ENCODE measurements at places on chromosomes 6 and 20. TPM values are rescaled to one million over a fixed set of nuclear protein-coding genes. Genes with fewer than 3 reads are reported as not detected.
A peak's percentile ranks its signal among the peaks of the same experiment; 100 is the strongest.

TRIM31 gene
- not detected for total RNA-seq

BTBD3 gene
- total RNA-seq, result 21.6 TPM

ARMH2 gene
- total RNA-seq, result not detected

CD40 gene
- not detected for total RNA-seq

GRCh38 chr6:150118627-150119026 is 24.2 kb upstream of the PPP1R14C start:
- H3K36me3 ChIP-seq, result peaks cover 2% of the 10 kb centered on the region
- H3K4me3 ChIP-seq, result no peak overlapping the region
- no peak for DNase-seq
- peaks cover under 1% of the 10 kb centered on the region for H3K27me3 ChIP-seq

- no peaks in the 10 kb centered on the region for H3K36me3 ChIP-seq
- H3K4me3 ChIP-seq, result no peak overlapping the region
- H3K4me1 ChIP-seq, result peaks cover 18% of the 10 kb centered on the region
- H3K27ac ChIP-seq, result no peak overlapping the region
- peaks cover 3% of the 10 kb centered on the region for H3K27me3 ChIP-seq
Observed at GRCh38 chr6:123829302-123829953, 25.8 kb downstream of the NKAIN2 start.

DNA sequence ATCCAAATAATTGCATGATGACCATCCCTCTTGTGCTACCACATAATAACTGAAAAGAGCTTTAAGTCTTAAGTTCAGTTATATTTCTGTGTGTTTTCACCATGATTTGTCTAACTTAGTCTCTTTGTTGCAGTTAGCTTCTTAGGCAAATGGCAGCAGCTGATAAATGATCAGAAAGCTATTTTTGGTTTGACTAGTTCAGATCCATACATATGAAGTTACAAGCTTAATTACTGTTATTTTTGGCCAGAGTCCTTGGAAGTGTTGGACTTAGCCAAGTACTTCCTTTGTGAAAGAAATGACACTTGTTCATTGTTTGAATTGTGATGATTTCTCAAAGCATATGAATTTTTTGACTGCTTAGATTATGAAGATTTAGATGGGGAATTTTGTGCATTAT is 54.2 kb downstream of the HIVEP1 start:
- no peak overlapping the region for H3K4me3 ChIP-seq
- no peaks in the 10 kb centered on the region for H3K36me3 ChIP-seq

DNA sequence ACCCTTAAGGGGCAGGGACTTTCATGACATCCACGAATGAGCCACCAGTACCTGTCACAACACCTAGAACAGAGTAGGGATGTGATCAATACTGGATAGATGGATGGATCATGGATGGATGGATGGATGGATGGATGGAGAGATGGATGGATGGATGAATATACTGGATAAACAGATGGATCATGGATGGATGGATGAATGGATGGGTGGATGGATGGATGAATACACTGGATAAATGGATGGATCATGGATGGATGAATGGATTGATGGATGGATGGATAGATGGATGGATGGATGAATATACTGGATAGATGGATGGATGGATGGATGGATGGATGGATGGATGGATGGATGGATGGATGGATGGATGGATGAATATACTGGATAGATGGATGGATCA is 73.0 kb downstream of the PKHD1 start:
- no peak for DNase-seq
- H3K27ac ChIP-seq, result no peak overlapping the region
- no peaks in the 10 kb centered on the region for H3K36me3 ChIP-seq
- H3K4me3 ChIP-seq, result no peak overlapping the region
- no peaks in the 10 kb centered on the region for H3K4me1 ChIP-seq

- peaks cover 41% of the 10 kb centered on the region for H3K4me1 ChIP-seq
- no peak overlapping the region for H3K4me3 ChIP-seq
- no peak for DNase-seq
Observed at GRCh38 chr20:370151-370600, 10.4 kb upstream of the TRIB3 start.

DNA sequence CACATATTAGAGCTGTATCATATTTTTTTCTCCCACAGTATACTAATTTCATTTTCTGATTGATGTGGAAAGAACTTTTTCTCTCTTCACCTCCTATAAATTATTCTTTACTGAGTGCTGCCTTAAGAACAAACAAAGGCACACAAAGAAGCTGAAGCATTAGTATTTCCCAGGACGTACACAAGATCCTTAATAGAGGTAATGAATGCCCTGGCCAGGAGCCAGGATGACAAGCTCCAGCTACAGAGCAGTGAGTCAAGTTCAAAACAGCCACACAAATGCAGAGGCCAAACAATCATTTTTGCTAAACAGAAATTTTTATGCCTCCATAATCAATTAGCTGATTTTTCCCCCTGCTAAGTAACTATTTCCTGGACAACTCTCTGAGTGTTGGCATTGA is 639.6 kb downstream of the EPHA7 start:
- H3K4me3 ChIP-seq, result no peak overlapping the region
- H3K27me3 ChIP-seq, result no peaks in the 10 kb centered on the region
- no peak for DNase-seq
- peaks cover 15% of the 10 kb centered on the region for H3K4me1 ChIP-seq

- peak overlapping the region; percentile 29 for H3K4me3 ChIP-seq
- DNase-seq, result no peak
- peak overlapping the region; percentile 92 for H3K27ac ChIP-seq
- H3K4me1 ChIP-seq, result peaks cover 67% of the 10 kb centered on the region
- no peaks in the 10 kb centered on the region for H3K27me3 ChIP-seq
Observed at GRCh38 chr6:83371423-83371822, 59.4 kb downstream of the ME1 start.

GRCh38 chr20:22430746-22431168 is 153.6 kb downstream of the FOXA2 start:
- DNase-seq, result no peak
- H3K4me3 ChIP-seq, result no peak overlapping the region
- peaks cover 26% of the 10 kb centered on the region for H3K27me3 ChIP-seq

GRCh38 chr6:132210886-132211563 is 190.2 kb downstream of the MOXD1 start:
- no peak overlapping the region for H3K27ac ChIP-seq
- H3K36me3 ChIP-seq, result no peaks in the 10 kb centered on the region
- peaks cover 2% of the 10 kb centered on the region for H3K4me1 ChIP-seq
- no peak for DNase-seq
- no peaks in the 10 kb centered on the region for H3K27me3 ChIP-seq

DNA sequence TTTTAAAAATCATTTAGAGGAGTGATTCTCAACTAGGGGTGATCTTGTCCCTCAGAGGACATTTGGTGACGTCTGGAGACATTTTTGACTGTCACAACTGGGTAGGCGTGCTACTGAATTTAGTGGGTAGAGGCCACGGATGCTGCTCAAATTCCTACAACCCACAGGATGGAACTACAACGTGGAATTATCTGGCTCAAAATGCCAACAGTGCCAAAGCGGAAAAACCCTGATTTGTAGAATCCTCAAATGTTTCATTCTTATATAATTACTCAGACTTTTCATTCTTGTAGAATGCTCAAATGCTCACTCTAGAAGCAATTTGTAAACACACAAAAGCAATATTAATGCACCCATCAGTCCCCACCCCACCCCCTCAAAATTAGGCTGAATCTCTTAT is 229.8 kb downstream of the ZMYND8 start:
- H3K4me1 ChIP-seq, result peaks cover 36% of the 10 kb centered on the region
- no peak for DNase-seq
- no peaks in the 10 kb centered on the region for H3K36me3 ChIP-seq
- no peaks in the 10 kb centered on the region for H3K27me3 ChIP-seq

- no peaks in the 10 kb centered on the region for H3K27me3 ChIP-seq
- DNase-seq, result no peak
- H3K4me1 ChIP-seq, result no peaks in the 10 kb centered on the region
- H3K27ac ChIP-seq, result no peak overlapping the region
- H3K4me3 ChIP-seq, result no peak overlapping the region
Observed at GRCh38 chr20:21047981-21048380, 58.2 kb downstream of the LINC00237 start.

GRCh38 chr6:19722999-19723398 is 114.2 kb upstream of the ID4 start:
- H3K27me3 ChIP-seq, result no peaks in the 10 kb centered on the region
- no peak overlapping the region for H3K27ac ChIP-seq
- H3K4me1 ChIP-seq, result peaks cover 55% of the 10 kb centered on the region
- no peak for DNase-seq

GRCh38 chr20:618980-619379 is 8.9 kb upstream of the TCF15 start:
- peaks cover 45% of the 10 kb centered on the region for H3K27me3 ChIP-seq
- H3K36me3 ChIP-seq, result peaks cover 1% of the 10 kb centered on the region
- DNase-seq, result no peak
- no peak overlapping the region for H3K27ac ChIP-seq
- H3K4me1 ChIP-seq, result no peaks in the 10 kb centered on the region
- H3K4me3 ChIP-seq, result no peak overlapping the region

GRCh38 chr6:112802144-112802543 is 455.0 kb downstream of the RFPL4B start:
- H3K27me3 ChIP-seq, result no peaks in the 10 kb centered on the region
- H3K36me3 ChIP-seq, result no peaks in the 10 kb centered on the region
- H3K27ac ChIP-seq, result peak overlapping the region; percentile 88
- H3K4me3 ChIP-seq, result peak overlapping the region; percentile 15
- DNase-seq, result no peak
- H3K4me1 ChIP-seq, result peaks cover 32% of the 10 kb centered on the region

GRCh38 chr6:115310156-115310555 is 750.5 kb downstream of the FRK start:
- peaks cover 2% of the 10 kb centered on the region for H3K27me3 ChIP-seq
- no peak overlapping the region for H3K27ac ChIP-seq
- no peak overlapping the region for H3K4me3 ChIP-seq
- no peaks in the 10 kb centered on the region for H3K4me1 ChIP-seq
- no peak for DNase-seq
- peaks cover 4% of the 10 kb centered on the region for H3K36me3 ChIP-seq

DNA sequence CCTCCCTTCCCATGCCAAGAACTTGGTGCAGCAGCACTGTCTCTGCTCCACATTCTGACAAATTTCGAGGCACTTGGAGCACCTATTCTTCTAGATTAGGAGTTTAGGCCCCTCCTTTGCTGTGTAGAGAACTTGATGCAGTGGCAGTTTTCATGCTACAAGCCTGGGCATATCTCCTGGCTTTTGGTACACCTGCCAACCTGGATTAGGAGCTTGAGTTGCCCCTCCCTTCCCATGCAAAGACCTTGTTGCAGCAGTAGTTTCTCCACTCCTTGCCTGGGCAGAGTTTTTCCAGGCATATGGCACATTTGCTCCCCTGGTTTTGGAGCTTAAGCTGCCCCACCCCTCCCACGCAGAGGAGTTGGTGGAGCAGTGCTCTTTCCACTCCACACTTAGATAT is 956.1 kb downstream of the EYS start:
- peaks cover 20% of the 10 kb centered on the region for H3K27me3 ChIP-seq
- no peaks in the 10 kb centered on the region for H3K36me3 ChIP-seq
- no peak for DNase-seq
- H3K27ac ChIP-seq, result no peak overlapping the region

- DNase-seq, result no peak
- no peaks in the 10 kb centered on the region for H3K27me3 ChIP-seq
- peaks cover 10% of the 10 kb centered on the region for H3K36me3 ChIP-seq
- H3K4me3 ChIP-seq, result no peak overlapping the region
- H3K27ac ChIP-seq, result peak overlapping the region; percentile 42
Observed at GRCh38 chr6:157144859-157145568, 178.3 kb downstream of the TMEM242 start.

- peak overlapping the region; percentile 60 for H3K27ac ChIP-seq
- H3K27me3 ChIP-seq, result no peaks in the 10 kb centered on the region
- no peaks in the 10 kb centered on the region for H3K36me3 ChIP-seq
- H3K4me3 ChIP-seq, result no peak overlapping the region
Observed at GRCh38 chr6:37074053-37074827, 68.8 kb downstream of the FGD2 start.

GRCh38 chr20:517221-517620 is 26.4 kb downstream of the CSNK2A1 start:
- H3K4me3 ChIP-seq, result no peak overlapping the region
- H3K27me3 ChIP-seq, result no peaks in the 10 kb centered on the region
- peak overlapping the region; percentile 68 for H3K27ac ChIP-seq

GRCh38 chr6:36593569-36594028 is 563 bp upstream of the SRSF3 start:
- H3K27ac ChIP-seq, result peak overlapping the region; percentile 100
- peak overlapping the region; percentile 100 for H3K4me3 ChIP-seq
- no peaks in the 10 kb centered on the region for H3K27me3 ChIP-seq
- peaks cover 37% of the 10 kb centered on the region for H3K36me3 ChIP-seq
- H3K4me1 ChIP-seq, result peaks cover 38% of the 10 kb centered on the region

DNA sequence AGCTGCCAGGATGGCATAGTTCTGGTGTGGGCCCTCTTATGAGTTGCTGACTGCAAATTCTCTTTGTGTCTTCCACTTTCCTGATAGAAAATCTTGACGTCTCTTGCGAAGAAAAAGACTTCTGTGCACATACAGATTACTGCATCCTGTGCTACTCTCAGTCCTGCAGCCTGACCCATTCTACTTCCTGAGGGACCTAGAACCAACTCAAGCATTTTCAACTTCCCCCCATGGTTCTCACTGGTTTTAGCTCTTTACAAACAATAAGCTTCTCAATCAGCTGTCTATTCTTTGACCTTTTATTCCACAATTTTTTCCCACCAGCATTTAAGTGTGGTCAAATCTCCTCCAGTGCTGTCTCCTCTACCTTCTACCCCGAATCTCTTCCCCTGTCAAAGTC is 13.4 kb upstream of the KLHL32 start:
- H3K36me3 ChIP-seq, result no peaks in the 10 kb centered on the region
- no peak overlapping the region for H3K27ac ChIP-seq
- no peak overlapping the region for H3K4me3 ChIP-seq
- DNase-seq, result no peak
- peaks cover 55% of the 10 kb centered on the region for H3K27me3 ChIP-seq

GRCh38 chr6:144547409-144547808 is 262.3 kb downstream of the UTRN start:
- peaks cover 38% of the 10 kb centered on the region for H3K36me3 ChIP-seq
- H3K4me1 ChIP-seq, result no peaks in the 10 kb centered on the region
- no peak overlapping the region for H3K4me3 ChIP-seq

GRCh38 chr20:19975901-19976300 is 41.3 kb upstream of the NAA20 start:
- H3K27ac ChIP-seq, result peak overlapping the region; percentile 96
- peak overlapping the region; percentile 83 for H3K4me3 ChIP-seq
- no peaks in the 10 kb centered on the region for H3K27me3 ChIP-seq
- peaks cover 3% of the 10 kb centered on the region for H3K36me3 ChIP-seq
- DNase-seq, result no peak

- H3K36me3 ChIP-seq, result peaks cover 2% of the 10 kb centered on the region
- H3K27ac ChIP-seq, result no peak overlapping the region
- H3K4me1 ChIP-seq, result peaks cover 36% of the 10 kb centered on the region
Observed at GRCh38 chr6:17358515-17358914, 34.9 kb upstream of the CAP2 start.
